Stimulated activated CD8-positive, alpha-beta memory T cell treated with anti-CD3 and anti-CD28 coated beads, Interleukin-4, amount 100 ng/mL, for 1 hour (primary cell): ENCODE measurements at places on chromosomes 7 and 10.

- DNase-seq: no peak
Measured at GRCh38 chr7:159211540-159212182, 67.0 kb upstream of the VIPR2 start.

GRCh38 chr7:150322833-150323681, at the start of the genes ACTR3C and LRRC61:
ACTR3C (minus strand) TSS chr7:150323545; CDS start chr7:150295296, 28,249 bp downstream.
LRRC61 (plus strand) TSS chr7:150323355; CDS start chr7:150336862, 13,507 bp downstream.
- DNase-seq: peak; percentile 39

- DNase-seq: no peak
Measured at GRCh38 chr10:59910867-59911266, 4.5 kb upstream of the CCDC6 start.

- no peak for DNase-seq
Measured at GRCh38 chr10:89307269-89307577, 5.4 kb downstream of the IFIT2 start.
